Lung microvascular endothelial cell (primary cell): ENCODE measurements at places on chromosomes 6 and 20. TPM values are rescaled to one million over a fixed set of nuclear protein-coding genes. Genes with fewer than 3 reads are reported as not detected.

DNA sequence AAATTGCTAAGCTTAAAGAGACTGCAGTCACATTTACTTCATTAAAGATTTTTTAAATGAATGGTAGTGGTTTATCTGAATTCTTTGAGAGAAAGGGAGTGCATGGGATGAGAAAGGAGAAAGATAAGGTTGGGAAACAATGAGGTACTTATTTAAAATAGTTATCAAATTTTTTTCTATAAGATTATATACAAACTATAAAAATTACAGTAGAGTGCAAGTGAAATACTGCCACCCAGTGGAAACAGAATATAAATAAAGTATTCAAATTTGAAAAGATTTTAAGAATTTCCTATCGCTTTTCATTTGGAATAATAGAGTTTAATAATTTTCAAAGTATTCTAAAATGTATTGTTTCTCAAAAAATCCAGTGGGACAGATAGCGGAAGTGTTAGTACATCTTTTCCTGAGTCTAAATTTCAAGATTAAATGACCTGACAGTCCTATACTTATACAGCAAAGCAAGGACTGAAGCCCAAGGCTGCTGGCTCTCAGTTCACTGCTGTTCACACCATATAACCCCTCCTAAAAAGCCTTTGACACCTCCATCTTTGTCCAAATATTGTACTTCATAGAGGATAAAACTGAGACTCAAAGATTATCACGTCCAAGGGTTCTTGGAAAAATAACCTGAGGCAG, 31.1 kb downstream of the EPM2A start:
- peak; percentile 51 for DNase-seq

GRCh38 chr20:44495802-44496481, 20.3 kb downstream of the TTPAL start:
- no peak for DNase-seq

DNA sequence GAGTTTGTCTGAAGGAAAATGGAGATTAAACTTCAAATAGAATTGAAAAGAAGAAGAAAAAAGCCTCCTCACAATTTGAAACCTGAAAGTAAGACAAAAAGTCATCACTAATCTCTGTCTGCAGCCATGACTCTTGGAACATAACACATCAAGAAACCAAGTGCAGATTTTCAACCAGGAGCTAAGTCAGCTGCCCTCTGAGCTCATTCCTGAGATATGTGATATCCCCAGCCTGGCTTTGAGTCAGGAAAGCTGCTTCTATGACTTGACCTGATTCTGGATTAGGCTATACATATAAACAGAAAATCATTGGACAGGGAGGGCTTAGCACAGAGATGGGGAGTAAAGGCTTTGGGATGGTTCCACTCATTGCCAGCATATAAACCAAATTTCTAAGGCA, 891.4 kb downstream of the TFAP2A start:
- peak; percentile 90 for DNase-seq

GRCh38 chr6:66508433-66508832, 801.4 kb upstream of the EYS start:
- DNase-seq, result no peak

The KCNK5 gene
- total RNA-seq, result under 0.01 TPM in 1 of 2 replicates, not detected in the other

The SLC22A7 gene
- not detected in 2 replicates for total RNA-seq
